ENCODE measurements at places on chromosomes 11 and 22.

DNA sequence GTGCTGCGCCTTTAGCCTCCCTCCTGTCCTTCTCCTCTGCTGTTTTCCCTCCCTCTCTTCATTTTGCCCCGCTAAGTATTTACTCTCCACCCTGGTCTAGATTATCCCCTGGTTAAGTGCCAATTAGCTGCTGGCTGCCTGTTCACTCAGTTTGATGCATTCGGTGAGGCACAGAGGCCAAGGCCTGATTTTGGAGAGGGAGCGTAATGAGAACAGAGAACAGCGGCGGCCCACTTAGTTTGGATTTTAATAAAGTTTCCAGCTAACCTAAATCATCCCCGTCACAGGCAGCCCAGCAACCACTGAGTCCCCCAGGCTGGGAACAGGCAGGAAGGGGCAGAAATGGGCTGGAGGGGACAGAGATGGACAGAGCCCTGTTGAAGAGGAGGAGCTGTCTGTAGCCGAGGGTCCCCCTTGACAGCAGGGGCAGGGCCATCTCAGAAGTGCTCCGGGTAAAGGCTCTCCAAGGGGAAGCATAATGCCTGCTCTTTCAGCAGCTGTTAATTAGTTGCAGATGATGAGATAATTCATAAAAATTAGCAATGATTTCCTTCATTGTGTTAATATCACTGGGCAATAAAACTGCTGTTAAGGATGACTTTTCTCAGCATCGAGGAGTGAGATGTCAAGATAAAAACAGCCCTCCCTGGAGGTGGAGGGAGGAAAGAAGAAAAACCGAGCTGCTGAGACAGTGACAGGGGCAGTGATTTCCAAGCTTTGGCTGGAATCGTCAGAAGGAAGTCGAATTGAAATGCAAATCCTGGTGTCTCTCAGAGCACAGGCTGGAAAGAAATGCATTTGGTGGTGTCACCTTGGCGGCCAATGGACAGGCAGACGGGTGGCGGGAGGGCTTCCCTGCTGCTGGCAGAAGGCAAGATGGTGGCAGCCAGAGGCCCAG, 170.1 kb downstream of the GRIK4 start:
- no peak for DNase-seq

DNA sequence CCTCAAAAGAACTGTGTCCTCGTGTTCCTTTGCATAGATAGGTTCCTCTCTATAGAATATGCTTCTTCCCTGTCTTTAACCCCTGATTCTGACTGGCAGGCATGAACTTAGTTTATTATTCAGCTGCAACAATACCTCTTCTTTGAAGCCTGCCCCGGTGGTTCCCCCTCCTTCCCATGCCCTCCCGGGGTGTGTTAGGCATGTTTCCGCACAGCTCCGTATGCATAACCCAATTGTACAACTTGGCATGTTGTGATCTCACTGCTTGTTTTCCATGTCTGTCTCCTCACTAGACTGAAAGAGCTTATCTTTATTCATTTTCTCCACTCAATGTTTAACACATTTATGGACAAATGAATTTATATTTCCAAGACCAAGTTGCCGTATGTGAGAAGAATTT, 72.6 kb downstream of the DEPDC5 start:
- DNase-seq = no peak

GRCh38 chr11:45400591-45400990, 114.5 kb upstream of the SYT13 start:
- DNase-seq = no peak

DNA sequence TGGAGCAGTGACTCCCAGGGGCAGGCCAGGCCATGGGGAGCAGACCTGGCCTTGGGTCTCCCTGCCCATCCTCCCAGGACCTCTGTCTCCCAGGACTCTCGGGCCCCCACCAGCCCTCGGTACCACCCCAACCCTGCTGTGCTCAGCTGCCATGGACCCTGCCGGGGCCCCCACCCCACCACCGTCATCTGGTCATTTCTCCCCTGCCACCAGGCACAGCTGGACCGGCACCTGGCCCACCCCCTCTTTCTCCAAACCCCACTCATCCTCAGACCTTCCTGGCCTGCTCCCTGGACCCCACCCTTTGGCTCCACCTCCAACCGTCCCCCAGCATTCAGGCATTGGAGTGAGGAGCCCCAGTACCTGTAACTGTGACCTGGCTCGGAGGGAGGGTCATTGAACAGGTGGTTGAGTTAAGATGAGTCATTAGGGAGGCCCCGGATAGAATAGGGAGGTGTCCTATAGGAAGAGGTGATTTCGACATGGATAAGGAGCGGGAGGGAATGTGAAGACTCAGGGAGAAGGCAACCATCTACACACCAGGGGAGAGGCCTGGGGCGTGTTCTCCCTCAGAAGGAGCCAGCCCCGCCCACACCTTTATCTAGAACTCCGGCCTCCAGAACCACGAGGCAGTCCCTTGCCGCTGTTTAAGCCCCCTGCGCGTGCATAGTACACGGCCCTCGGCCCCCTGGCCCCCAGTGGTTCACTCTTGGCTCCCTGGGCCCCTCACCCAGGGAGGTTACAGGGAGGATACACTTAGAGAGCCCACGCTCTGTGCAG, 1395.9 kb downstream of the BRD1 start:
- DNase-seq = no peak

DNA sequence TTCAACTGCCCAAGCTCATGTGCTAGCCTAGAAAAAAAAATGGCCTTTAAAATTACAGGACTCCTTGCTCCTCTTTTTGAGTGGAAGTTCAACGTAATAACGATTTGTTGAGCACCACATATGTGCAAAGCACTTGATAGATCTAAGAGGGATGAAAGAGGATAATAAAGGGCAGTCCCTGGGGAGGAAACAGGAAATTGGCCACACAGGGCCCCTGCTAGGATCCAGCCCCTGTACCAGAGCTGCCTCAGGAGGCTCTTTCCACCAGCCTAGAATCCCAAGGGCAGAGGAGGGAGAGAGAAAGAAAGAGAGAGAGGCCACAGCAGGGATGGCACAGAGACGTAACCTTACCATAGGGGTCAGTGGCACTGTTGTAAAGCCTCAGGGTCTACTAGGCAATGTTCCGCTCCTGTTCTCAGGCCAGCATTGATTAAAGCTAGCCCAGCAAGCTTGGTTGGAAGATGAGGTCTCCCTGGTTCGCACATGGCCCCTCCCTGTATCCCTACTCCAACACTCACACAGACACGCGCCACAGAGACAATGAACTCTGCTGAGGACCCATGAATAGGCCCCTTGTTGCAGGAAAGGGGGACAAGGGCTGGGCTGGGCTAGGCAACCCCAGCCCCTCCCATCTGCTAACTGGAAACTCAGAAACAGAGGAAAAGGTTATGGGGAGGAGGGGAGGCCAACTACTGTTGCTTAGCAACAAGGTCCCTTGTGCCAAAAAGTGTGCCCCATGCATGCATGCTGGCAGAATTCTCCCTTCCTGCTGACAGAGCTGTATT, at the start of gene TMPRSS5:
Gene TMPRSS5, minus strand, starts transcription at position 438 of the 785 bp plus-strand sequence. Its CDS starts 84 bp downstream, at position 354.
- DNase-seq = no peak

- DNase-seq = no peak
These were observed 24.2 kb upstream of the KCNJ11 start for GRCh38 chr11:17412488-17413180.

GRCh38 chr11:97938789-97939188, 1082.0 kb upstream of the CNTN5 start:
- DNase-seq = no peak

GRCh38 chr11:47028195-47029093, 91.9 kb downstream of the CSTPP1 start:
- no peak for DNase-seq

DNA sequence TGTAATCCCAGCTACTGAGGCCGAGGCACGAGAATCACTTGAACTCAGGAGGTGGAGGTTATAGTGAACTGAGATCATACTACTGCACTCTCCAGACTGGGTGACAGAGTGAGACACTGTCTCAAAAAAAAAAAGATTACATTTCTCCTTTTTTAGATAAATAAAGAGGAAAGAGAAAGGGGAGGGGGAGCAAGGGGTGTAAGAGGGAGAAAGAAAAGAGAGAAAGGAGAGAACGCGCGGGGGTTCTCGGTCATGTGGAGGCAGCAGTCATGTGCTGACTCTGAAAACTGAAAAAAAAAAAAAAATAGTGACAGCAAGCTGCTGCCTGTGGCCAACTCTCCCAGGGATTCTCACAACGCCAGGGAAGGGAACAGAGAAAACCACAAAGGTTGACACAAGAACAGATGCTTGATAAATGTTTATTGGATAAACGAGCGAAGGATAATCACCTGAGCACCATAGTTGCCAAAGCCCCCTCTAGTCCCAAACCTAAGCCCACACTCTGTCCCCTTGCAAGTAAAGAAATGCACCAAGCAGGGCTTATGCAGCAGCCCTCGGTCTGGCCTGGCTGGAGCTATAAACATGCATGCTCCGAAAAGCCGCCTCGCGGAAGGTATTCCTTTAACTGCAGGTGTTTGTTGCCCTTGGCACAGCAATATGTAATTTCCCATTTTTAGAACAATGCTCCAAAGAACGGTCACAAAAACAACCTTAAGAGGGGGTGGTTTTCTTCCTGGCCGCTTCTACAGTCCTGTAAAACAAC, 14.5 kb downstream of the SCGB1A1 start:
- no peak for DNase-seq

GRCh38 chr11:66844496-66845142, 1.4 kb downstream of the RCE1 start:
- DNase-seq = no peak

- no peak for DNase-seq
These were observed 10.5 kb upstream of the FLRT1 start for GRCh38 chr11:64025205-64025604.

DNA sequence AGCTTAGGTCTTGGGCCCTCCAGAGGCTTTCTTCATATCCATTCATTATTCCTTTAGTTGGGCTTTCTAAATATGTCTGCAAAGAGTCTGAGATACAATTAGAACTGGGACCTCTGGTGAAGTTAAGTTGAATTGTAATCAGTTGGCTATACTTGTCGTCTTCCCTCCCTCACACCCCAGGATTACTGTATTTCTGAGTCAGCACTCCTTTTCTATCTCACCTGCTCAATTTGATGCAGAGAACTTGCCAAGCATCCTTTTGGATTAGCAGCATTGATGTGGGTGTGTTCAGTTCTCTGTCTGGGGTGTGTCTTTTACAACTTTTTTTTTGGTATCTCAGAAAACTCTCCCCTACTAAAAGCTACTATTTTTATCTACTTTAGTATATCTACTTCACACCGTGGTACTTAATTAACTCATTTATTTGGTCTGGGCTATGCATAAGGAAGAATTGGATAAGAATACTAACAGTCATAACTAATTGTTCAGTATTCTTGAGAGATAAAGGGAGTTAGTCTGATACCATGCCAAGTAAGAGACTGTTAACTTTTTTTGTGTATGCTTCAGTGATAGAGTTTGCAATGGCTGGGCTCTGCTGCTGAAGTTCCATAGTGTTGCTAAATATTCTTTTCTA, 15.1 kb downstream of the CTNND1 start:
- DNase-seq = no peak

DNA sequence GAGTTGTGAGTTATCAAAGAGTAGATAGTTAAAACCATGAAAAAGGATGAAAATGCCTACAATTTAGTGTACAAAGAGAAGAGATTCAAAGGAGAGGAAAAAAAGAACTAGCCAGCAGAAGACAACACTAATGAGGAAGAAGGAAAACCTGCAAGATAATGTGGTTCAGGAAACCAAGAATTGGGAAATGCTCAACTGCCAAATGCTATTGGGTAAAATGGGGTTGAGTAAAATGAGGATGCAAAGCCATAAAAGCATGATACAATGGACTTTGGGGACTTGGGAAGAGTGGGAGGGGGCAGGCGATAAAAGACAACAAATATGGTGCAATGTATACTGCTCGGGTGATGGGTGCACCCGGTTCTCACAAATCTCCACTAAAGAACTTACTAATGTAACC, 7.6 kb upstream of the OR52K2 start:
- no peak for DNase-seq

DNA sequence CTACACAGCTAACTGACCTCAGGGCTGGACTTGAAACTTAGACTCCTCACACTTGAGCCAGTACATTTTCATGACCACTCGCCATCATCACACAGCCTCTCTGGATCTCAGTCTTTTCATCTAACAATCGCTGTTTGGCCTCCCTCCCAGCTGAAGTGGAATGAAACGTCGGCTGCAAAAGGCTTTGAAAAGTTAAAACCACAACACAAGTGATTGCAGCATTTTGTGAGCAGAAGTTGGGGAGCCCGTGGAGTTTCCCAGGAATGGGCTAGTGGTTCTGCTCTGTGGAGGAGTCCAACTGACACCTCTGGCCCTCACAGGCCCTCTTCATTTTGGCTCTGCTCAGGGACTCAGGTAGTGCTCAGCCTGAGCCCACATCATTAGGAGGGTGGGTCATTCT, 35.9 kb upstream of the TRIM29 start:
- no peak for DNase-seq

DNA sequence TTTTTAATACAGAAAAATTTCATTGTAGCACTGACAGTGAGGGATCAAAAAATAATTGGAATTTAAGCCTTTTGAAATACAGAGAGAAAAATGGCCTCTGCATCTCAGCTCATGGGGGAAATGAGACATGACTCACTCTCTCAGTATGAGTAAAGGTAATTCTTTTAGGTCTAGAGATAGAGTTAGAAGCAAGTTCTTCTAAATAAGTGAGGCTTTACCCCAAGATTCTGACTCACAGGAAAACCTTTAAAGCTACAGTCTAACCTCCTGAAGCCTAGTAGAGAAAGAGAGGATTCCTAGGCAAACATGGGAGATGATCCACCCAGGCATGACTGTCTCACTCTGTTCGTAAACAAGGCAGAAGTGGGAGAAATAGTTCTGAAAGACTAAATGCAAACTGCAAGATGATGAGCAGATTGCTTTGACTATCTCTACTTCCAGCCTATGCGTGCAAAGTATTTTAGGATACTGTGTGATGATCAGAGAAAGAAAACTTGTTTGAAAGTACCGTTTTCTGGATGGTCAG, 1003.3 kb upstream of the CCDC90B start:
- no peak for DNase-seq

GRCh38 chr11:84019571-84020194, 733.5 kb upstream of the CCDC90B start:
- no peak for DNase-seq

- DNase-seq = no peak
These were observed 604 bp upstream of the POLR3H start for GRCh38 chr22:41544671-41545476.

DNA sequence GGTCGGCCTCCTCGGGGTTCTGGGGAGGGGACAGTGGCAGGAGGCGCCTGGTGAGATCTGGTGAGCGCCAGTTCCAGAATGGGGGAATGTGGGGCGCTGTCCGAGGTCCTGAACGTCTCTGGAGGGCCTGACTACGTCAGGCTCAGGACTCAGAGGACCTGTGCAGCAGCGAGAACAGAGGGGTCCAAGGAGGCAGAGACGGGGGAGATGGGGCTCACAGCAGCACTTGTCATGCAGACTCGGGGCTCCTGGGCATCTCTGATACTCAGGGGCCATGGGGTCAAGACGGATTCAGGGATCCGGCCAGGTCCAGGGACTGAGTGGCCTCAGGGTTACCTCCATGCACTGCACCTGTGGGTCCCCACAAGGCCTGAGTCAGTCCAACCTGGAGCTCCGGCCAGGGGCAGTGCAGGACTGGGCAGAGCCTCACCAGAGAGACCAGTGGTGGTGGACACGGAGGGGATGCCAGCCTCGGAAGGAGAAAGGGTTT, 92.2 kb downstream of the BRD1 start:
- DNase-seq = no peak

GRCh38 chr22:22856885-22857606, 30.6 kb upstream of the IGLL5 start:
- DNase-seq = no peak
